ENCODE measurements at places on chromosomes 13 and 19. TPM values are rescaled to one million over a fixed set of nuclear protein-coding genes. Genes with fewer than 3 reads are reported as not detected.

Gene PLPPR3
- 0.56 TPM for total RNA-seq

GRCh38 chr19:3855320-3855719 is 13.5 kb downstream of the ZFR2 start:
- no peak for DNase-seq

DNA sequence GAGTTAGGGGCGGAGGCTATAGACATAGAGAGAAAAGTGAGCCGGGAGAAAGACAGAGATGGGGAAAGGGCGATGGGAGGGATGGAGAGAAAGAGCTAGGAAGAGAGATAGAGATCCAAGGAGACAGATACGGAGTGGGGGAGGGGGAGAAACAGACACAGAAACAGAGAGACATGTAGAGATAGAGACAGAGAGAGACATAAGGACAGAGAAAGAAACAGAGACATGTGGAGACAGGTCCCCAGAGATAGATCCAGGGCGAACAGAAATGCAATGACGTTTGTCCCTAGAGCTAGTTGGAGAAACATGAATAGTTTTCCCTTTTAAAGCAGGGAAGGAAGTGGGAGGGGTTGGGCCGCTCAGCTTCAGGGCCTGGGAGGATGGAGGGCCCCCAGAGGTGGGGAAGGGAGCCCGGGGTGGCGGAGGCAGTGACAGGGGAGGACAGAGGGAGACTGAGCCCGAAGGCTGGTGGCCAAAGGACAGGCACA is 4.6 kb downstream of the PPP1R14A start:
- DNase-seq = no peak

DNA sequence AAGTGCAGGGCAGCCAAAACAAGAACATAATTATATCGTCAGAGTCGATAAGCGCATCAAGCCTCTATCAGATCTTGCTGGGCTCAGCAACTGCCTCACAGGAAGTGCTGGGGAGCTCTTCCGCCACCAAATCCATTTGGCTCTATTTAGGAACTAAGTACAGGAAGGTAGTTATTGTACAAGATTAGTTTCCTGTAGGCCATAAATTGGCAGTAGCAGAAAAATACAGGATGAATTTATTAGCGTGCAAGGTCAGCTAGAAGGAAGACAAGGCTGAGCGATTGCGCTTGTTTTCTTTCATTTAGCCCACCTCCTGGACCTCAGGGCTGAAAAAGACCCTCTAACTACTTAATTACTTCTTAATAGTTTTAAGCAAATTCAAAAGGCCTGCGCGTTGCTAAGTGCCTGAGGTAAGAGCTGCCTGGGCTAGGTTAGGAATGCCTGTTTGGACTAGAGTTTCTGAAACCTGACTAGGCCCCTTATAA is 118.5 kb downstream of the IRS2 start:
- DNase-seq = no peak

DNA sequence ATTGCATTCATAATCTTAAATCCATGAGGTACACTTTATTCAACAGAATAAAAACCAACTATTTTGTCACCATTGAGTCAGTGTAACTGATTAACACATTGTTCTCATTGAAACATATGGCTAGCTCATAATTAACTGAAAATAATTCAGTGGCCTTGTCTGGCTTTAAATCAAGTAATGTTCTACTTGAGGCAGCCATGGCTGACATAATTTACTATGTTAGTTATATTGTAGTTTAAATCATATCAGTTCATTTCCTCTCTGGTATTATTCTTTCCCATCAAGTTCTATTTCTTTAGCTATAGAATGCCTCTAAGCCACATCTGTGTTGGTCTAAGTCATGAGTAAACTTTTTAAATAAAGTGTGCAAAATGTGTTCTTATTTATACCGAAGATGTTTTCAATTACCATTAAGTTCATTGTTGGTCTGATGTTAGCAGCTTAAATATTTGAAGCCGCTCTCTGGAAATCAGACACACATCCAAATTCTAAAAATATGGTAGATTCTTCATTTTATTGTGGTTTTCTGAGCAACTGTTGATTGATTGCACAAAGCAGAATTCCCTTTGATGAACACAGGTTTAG is 393.7 kb downstream of the GPC6 start:
- no peak for DNase-seq

All from IMR-90 (cell line).